ENCODE measurements at places on chromosomes 4 and X. TPM values are rescaled to one million over a fixed set of nuclear protein-coding genes. Genes with fewer than 3 reads are reported as not detected.

Gene SUPT20HL1
- total RNA-seq: not detected

Gene MAGEC2
- not detected for total RNA-seq

Gene PHKA1
- total RNA-seq: not detected

Gene GDI1
- total RNA-seq: 88.3 TPM

Gene MAGEE2
- total RNA-seq: not detected

Gene AR
- total RNA-seq: 0.25 TPM

Gene XAGE1A
- not detected for total RNA-seq

Gene ADAM29
- not detected for total RNA-seq

Gene KIAA0232
- 10.9 TPM for total RNA-seq

Gene TLR2
- not detected for total RNA-seq

Gene CSAG1
- not detected for total RNA-seq

Gene EVC2
- total RNA-seq: 0.36 TPM
